ENCODE measurements at places on chromosomes 2 and 18.

GRCh38 chr2:108243566-108243965 lies 3.8 kb downstream of the SULT1C3 start:
- DNase-seq = no peak

- no peak for DNase-seq
Observed at GRCh38 chr2:109647636-109648035, 33.5 kb downstream of the SOWAHC start.

- DNase-seq = peak; percentile 79
Observed at GRCh38 chr2:9630117-9630735, 571 bp downstream of the YWHAQ start.

DNA sequence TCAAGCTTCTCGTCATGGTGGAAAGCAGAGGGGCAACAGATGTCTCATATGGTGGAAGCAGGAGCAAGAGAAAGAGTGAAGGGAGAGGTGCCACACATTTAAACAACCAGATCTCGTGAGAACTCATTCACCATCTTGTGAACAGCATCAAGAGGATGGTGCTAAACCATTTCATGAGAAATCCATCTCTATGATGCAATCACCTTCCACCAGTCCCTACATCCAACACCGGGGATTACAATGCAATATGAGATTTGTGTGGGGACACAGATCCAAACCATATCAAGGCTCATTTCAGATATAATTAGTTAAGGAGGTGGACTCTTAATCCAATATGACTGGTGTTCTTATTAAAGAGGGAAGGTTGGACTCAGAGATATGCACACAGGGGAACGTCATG lies 272.8 kb downstream of the KCNS3 start:
- DNase-seq = no peak

- DNase-seq = no peak
Observed at GRCh38 chr2:133004623-133005022, 334.6 kb upstream of the LYPD1 start.

GRCh38 chr2:239259603-239260298 lies 141.1 kb downstream of the HDAC4 start:
- peak; percentile 32 for DNase-seq

- no peak for DNase-seq
Observed at GRCh38 chr2:96340493-96341414, 5.2 kb downstream of the NCAPH start.

DNA sequence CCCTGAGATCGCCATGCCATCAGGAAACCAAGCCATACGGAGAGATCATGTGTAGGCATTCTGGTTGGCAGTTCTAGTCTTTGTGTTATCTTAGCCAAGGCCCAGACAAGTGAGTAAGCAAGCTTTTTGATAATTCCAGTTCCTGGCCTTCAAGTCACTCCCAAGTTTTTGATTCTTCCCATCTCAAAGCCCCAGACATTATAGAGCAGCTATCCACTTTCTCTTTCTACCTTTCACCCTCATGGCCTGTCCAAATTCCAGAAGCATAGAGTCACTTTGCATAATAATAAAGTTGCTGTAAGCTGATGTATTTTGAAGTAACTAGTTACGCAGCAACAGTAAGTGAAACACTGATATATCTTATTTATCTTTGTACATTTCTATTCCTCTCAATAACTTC lies 26.8 kb upstream of the IL1RL1 start:
- no peak for DNase-seq

DNA sequence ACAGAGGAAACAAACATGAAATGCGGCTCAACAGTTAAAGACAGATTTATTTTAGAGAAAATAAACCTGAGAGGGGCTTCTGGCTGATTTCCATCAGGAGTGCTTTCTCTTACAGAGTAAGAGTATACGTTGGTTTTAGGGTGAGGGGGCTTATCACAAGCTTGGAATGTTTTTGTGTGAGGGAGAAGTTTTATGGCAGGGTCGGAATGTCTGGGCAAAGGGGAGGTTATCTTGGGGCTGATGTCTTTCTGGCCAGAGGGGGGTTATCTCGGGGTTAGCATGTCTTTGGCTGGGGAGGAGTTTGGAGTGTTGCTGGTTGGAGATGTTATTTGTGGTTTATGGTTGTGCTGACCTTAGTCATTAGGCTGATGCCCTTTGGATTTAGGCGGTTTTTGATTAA lies 22.1 kb downstream of the PTRHD1 start:
- DNase-seq = no peak
